NCI-H2081 treated with DMSO at 0.1 percent for 48 hours (cell line): ENCODE measurements at places on chromosomes 16 and 17.

- DNase-seq: no peak
These were observed 67.1 kb downstream of the CYLD start for GRCh38 chr16:50808929-50809538.

DNA sequence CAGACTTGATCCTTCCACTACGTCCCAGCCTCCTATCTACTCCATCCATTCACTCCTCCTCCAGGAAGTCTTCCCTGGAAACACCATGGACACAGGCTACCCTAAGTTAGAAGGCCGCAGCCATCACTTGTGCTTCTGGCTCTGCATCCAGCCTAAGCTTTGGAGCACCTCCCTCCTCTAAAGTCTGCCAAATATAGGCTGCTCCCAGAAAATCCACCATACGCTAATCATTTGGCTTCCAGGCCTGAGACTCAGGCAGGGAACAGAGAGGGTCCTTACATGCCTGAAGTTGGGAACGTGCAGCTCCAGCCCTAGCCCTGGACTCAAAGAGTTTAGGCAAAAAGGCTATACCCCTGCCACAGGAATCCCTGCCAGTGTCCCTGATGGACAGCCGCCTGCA is 6.7 kb downstream of the PCGF2 start:
- DNase-seq: no peak

DNA sequence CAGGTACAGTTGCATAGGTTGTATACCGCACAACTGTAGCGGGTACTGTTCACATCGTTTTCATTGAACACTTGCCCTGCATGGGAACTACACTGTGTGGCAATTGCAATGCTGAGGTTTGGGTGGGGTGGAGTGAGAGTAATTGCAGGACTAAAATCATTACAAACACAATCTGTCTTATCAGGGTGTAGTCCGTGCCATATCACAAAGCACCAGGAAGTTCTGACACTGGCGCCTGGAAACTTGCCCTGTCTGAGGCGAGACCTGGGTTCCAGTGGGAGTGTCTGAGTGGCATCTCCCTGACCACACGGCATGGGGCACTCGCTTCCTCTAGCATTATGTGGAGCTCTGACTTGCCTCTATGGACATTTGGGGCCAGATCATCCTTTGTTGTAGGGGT is 153.4 kb downstream of the RGS9 start:
- DNase-seq: no peak

DNA sequence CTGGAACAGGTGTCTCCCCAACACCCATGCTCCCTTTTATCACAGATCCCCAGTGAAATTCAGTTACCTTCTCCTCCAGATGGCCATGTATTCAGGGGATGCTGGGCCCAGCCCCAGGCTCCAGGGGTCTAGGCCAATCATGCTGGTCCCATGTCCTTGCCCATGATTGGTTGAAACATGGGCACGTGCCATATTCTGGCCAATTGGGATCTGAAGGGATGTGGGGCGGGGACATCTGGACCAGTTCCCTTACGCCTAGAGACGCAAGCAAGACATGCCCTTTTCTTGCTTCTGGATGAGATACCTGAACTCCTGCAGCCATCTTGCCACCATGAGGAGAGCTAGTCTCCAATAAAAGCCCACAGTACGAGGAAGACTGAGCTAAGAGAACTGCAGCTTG is 31.0 kb upstream of the ST6GALNAC1 start:
- no peak for DNase-seq

DNA sequence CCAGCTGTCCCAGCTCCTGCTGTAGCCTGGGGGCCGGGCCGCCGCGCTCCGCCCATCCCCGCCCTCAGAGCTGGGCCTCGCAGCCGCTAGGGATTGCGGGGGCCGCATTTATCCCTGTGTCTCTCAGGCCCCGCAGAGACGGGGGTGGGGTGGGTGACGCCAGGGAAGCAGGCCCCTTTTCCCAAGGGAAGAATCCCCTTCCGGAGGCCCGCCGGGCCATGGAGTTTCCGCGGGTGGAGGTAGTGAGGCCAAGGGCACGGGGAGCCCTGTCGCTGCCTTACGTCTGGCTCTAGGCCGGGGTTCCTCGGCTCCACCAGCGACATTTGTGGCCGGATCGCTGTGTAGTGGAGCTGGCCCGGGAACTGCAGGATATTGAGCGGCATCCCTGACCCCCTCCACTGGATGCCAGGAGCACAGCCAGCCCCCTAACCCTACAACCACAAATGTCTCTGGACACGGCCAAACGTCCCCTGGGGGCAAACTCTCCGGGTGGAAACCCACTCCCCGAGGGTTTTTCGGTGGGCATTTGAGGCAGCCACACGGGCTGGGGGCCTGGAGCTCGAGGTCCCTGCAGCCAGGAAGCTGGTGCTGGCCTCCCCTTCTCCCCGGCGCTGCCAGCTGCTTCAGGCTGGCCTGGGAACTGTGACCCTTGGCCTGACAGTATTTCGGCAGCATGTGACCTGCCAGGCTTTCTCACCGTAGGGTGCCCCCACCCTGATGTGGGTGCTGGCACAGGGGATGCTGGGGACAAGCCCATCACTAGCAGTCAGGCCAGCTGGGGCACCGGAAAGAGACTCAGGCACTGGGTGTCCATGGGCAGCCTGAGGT is 12.0 kb upstream of the CD300A start:
- DNase-seq: no peak

DNA sequence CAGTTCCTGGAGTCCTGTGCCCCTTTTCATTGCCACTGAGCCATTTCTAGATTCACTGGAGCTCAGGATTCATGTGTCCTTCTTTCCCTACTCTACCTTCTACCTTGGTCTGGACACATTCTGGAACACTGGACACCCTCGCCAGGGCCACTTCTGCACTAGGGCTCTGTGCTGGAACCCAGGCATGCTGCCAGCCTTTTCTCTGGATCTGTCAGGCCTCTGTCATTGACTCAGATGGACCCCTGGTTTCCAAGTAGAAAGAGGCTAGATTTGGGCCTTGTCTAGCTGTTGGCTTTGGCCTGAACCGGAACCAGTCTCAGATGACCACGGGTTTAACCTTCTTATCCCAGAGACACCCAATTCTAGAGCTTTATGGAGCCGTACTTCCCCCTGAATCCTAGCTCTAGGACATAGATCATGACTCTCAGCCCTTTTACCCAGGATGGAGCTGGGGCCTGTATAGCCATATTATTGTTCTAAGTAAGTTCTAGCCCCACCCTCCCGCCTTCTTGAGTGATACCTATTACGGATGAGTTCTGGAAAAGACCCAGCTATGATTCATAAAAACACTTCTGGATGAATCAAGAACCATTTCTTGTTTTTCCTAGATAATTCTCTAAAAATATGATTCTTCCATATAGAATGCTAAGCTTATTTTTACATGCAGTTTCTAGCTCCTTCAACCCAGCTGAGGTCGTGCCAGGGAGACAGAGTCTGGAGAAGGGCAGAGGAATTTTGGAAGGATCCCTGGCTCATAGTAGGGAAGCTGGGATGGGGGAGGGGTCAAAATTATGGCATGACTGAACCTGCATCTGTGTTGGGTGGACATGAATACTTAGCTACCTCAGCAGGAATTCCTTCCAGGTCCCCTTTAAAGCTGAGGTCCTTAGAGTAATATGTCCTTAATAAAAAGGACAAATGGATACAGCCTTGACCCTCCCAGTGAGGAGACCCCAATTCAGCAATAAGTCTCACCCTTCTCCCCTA is 1.1 kb upstream of the CHRNB1 start:
- no peak for DNase-seq

DNA sequence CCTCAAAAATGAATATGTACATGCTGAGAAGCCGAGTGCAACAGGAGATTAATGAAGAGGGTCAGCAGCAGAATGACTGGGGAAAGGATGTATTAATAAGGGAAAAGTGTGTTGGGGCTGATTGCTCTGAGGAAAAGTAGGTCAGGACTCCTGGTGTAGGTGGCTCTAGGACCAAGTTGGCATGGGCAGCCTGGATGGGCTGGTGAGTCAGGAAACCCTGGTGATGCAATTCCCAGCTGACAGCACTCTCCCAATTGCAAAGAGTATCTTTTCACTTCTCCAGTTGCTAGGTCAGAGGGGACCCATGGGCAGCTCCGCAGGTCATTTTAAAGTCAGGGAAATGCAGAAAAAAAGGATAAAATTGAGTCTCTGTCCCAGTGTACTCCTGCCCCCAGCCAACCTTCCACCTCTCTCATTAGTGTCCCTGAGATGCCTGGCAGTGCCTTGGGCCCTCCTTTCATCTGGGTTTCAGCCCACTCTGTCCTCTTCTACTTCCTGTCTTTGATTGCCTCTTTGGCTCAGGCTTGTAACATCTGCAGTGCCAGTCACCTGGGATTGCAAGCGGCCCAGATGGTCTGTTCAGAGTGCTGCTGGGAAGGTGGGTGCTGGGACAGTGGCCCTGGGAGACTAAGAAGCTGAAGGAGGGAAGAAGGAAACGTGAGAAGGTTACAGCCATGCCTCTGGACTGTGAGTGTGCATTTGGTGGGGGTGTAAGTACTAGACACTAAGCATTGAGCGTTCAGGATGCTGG is 2177.2 kb downstream of the TP53TG3F start:
- DNase-seq: no peak

DNA sequence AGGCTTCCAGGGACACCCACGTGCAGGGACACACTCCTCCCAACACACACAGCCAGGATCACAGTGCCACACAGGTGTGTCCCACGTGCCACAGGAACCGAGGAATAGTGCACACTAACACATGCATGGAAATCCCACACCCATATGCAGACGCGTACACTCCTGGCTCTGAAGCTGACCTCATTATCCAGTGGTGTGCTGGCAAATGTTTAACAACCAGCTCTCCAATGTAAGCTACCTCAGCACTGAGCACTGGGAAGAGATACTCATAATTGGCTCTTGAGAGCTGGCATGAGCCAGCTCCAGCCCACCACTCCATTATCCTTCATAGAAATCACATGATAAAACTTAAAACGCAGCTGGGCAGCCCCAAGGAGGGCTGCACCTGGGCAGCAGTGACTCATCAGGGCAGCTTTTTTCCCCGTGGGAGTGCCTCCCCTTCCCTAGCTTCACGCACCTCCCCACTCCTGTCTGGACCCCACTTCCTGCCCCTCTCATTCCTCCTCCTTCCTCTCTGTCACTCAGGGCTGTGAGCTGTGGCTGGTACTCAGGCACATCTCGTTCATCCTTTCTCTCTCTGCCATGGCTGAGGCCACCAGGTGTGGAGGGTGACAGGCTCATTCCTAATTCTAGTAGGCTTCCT is 14.9 kb upstream of the TBX21 start:
- no peak for DNase-seq

GRCh38 chr17:43020030-43020621 is 2.1 kb downstream of the VAT1 start:
- no peak for DNase-seq

GRCh38 chr16:4053301-4053845 is 62.9 kb downstream of the ADCY9 start:
- peak; percentile 62 for DNase-seq

DNA sequence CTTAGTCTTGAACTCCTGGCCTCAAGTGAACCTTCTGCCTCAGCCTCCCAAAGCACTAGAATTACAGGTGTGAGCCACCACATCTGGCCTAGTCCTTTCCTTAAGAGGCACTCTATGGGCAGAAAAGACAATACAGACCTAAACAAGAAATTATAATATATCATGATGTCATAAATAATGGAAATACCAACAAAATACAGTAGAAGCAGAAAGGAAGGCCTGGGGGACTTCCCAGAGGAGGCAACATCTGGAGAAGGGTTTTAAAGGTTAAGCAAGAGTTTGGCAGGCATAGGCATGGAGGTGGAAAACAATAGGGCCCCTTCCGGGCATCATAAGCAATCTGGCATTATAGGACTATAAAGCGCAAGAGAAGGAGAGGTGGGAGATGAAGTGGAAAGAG is 24.9 kb upstream of the GNA13 start:
- no peak for DNase-seq

DNA sequence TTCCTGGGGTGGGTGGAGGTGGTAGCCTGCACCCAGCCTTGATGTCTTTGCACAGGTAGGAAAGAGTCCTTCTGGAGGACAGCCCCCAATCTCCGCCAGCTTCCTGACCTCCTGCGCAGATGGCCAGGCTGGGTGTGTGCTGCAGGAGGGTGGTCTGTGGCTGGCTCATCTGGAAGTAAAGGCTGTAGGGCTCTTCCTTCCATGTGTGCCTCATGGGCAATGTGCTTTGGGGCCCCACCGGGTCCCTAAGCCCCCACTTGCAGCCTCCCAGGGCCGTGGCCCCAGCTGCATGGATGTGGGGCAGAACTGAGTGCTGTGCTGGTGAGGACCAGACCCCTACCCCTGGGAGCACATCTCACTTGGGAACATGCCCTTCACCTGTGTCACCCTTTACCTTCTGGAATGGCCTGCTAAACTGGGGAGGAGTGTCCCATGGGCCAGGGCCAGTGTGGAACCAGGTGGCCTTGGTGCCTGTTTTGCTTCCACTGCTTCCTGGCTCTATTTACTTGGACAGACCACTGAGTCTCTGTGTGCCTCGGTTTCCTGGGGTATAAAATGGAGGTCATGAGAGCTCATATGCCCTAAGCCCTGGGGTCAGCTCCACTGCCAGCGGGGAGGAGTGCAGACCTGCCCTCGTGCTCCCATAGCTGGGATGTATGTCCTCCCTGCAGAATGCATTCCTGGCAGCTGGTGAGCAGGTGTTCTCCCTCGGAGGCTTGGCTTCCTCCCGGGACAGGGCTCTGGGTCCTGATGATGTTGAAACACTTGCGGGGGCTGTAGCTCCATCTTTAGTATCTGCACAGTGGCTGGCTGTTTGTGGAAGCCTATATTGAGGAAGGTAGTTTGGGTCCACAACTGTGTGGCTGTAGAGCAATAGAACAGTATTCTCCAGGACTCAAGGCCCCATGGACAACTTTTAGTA is 18.0 kb downstream of the MPRIP start:
- no peak for DNase-seq

DNA sequence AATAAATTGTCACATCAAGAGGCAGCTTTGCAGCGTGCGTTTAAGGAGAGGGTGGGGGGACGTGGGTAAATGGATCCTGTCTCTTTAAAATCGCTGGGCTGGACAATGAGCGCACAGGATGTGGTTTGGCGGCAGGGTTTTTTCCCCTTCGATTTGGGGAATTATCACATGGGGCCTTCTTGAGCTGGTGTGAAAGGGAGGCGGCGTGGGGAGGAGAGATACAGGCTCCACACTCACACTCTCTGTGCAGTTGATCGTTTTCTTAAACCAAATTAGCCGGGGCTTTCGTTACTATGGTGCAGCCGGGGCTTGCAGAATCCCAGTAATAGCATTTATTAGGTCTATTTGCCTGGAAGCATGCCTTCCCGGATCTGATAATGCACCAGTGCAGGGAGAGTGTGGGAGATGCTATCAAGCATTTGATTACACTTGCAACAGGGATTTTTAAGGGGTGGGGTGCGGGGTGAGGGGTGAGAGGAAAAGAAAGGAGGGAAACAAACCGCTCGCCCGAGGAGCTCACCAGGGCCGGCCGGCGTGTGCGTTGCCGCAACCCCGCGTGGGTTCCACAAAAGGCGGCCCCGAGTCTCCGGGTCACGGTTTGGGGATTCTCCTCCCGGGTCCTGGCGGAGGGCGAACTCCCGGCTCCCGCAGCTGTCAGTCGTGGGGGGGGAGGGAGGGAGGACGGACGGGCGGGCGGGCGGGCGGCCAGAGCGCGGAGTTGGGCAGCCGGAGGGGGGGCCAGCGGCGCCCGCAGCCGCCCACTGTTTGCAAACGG is 58.8 kb upstream of the GSE1 start:
- no peak for DNase-seq
